ENCODE measurements at places on chromosomes 6 and 20.

GRCh38 chr20:63067721-63068560 lies 61.2 kb upstream of the BHLHE23 start:
- no peak for DNase-seq

- no peak for DNase-seq
Observed at GRCh38 chr20:40225596-40225995, 463.4 kb downstream of the MAFB start.

DNA sequence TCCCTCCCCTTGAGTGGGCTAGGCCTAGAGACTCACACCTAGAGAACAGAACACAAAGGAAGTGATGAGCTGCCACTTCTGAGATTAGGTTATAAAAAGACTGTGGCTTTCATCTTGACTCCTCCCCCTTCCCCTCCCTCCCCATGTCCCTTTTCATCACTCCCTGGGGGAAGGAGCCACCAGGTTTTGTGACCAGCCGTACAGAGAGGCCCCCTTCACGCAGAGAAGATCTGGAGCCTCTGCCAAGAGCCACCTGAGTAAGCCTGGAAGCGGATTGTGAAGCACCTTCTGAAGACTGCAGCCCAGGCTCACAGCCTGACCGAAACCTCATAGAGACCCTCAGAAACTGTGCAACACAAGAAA lies 118.4 kb upstream of the NXT1 start:
- no peak for DNase-seq

DNA sequence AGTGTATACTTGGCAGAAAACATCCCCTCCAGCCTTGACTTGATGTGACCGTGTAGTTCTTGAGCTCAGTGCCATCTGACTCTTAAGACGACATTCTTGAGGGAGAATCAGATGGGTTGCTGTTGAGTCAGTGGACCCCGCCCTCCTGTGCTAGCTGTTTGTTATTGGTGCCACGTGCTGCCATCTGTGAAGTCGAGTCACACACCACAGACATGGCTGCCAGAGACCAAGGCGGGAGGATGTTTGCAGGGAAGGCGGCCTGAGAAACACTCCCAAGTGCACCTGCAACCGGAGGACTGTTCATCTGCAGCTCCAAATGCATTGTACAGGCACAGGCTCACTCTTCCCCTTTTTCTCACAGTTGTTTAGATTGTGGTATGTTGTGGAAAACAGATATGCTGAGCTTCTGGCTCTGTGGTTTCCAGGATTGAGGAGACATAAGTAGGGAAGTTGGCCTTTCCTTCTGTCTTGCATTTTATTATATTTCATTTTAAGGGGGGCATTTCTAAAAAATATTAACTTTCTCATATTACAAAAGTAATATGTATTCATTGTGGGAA lies 345.3 kb upstream of the ZFP64 start:
- no peak for DNase-seq

GRCh38 chr20:25310268-25310920 lies 62.5 kb downstream of the PYGB start:
- DNase-seq, result no peak

DNA sequence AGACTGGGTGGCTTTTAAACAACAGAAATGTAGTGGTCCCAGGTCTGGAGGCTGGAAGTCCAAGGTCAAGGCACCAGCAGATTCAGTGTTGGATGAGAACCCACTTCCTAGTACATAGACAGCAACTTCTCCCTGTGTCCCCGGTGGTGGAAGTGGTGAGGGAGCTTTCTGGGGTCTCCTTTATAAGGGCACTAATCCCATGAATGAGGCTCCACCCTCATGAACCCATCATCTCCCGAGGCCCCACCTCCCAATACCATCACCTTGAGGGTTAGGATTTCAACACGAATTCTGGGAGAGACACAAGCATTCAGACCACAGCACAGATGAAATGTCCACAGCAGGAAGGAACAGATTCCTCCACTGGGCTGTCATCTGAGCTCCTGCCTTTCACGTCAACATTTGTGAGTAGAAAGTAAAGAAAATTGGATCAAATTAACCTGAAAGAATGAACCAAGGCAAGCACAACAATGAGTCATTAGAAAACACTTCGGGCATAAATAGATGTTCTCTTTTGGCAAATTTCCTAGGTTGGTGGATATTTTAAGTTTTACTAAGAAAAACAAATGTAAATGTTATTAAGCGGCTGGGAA lies 130.7 kb downstream of the RNASET2 start:
- no peak for DNase-seq

- DNase-seq, result no peak
Observed at GRCh38 chr20:34491226-34491931, 24.8 kb upstream of the DYNLRB1 start.

DNA sequence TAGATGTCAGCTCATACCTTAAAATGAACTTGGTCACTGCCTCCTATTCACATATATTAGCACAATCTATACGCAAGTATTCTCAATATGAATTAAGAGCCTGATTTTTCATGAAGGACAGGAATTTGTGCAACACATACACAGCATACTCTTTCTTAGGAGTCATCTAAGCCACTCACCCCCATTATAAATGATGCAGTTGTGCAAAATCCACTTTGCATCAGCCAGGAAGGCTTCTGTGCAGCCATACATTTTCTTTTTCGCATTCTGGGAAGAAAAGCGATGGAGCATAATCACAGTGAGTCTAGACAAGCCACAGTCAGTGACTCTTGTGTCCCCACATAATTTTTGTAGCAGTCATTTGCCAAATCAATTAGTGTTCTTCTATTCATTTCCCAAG lies 66.5 kb downstream of the ZMYND8 start:
- DNase-seq, result no peak

DNA sequence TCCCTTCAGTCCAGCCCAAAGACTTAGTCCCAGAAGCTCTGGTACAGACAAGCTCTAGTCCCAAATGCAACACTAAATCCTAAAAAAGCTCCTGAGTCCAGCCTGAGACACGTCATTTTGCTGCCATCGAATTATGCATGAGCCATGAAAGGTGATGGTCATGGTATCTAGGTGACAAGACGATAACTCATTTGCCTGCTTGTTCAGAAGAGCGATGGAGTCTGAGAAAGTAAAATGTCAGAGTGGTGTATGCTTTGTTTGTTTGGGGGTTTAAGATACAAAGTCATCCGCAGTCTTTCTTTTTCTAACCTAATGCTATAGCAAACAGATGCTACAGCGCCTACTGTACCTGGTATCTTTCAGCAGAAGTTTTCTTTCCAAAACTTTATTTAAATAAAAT lies 54.7 kb downstream of the SLC23A2 start:
- no peak for DNase-seq

DNA sequence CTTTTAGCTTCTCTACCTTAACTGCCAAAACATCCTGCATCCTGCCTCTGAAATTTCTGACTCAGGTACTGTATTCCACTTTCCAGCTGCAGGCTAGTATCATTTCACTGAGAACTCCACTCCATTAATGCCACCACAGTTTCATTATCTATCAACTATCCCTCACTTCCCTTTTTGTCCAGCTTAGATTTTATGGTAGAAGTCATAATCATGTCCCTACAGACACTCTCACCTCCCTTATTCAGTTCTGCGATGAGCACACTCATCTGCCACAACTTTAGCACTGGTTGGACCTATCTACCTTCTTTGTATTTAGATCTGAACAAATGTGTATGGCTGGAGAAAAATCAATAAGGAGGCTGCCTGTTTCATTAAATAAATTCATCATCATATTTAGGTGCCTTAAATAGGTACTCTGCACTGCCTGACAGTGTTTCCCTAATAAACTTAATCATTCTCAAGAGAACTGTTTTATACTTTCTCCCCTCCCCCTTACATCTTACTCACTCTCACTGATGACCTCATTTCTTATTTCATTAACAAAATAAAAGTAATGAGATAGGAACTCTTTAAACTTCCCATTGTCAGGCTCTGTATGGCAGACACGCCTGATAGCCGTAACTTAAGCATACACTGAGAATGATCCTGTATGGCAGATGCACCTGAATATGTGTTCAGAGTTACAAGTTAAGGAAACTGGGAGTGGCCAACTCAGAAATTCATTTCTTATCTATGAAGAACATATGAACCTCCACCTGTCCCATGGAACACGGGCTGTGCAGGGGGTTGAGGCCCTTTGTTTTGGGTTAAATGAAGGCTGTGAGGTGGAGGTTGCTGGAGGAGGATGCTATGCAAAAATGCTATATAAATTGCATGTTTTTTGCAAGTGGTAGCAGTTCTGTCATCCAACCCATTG lies 95.3 kb upstream of the MAN1A1 start:
- no peak for DNase-seq

DNA sequence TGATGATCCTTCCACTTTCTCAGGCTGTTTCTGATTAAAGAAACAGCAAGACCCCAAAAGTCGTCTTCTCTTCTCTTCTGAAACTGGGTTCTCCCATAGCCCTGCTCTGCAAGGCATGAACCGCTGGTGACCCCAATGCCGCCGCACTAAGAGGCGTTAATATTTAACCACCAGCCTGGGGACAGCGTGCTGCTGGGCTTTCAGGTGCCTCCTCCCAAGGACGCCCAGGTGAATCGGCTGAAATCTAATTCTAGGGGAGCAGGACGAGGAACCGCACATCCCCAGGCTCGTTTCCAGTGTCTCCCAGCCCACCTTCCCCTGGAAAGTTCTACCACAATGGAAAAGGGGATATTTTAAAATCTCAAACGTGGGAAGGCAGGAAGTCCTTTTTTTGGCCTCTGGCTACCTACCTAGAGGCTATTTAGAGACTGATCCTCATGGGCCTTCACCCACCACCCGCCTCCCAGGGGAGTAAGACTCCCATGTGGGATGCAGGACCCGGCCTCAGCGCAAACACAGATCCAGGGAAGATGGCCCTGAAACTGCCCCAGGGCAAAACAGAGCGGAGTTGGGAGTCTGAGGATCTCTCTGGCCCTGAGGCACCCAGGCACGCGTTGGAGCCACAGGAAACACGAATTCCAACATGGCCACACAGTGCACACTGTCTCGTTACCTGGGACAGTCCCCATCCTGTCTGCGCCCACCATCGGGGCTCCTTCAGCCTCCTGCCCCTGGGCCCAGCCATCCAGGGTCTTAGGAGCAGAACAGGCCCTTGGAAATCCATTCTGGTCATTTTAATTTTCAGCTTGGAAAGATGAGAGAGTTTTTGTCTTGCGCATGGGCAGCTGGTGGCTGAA lies 56.2 kb downstream of the BMP7 start:
- no peak for DNase-seq

GRCh38 chr6:107832151-107833056 lies 8.3 kb upstream of the SCML4 start:
- no peak for DNase-seq

DNA sequence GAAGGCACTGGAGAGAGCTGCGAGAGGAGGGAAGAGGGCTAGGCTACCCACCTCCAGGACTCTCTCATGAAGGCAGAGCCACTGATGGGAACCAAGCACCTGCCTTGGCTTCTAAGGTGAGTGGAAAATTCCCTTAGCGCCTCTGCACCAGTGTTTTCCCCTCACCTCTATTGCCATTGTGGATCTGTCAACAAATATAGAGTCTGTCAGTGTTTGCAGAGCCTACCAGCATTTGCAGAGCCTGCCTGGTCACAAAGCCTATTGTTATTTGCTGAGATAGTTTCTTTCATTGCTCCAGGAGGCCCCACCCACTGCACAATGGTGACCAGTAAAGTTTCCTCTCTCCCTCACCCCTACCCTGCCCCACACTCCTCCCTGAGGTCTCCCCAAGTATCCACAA lies 141.9 kb downstream of the MRPL14 start:
- DNase-seq, result no peak

GRCh38 chr6:156845454-156846155 lies 68.4 kb downstream of the ARID1B start:
- no peak for DNase-seq

- no peak for DNase-seq
Observed at GRCh38 chr6:167576050-167576741, 250.5 kb upstream of the AFDN start.

DNA sequence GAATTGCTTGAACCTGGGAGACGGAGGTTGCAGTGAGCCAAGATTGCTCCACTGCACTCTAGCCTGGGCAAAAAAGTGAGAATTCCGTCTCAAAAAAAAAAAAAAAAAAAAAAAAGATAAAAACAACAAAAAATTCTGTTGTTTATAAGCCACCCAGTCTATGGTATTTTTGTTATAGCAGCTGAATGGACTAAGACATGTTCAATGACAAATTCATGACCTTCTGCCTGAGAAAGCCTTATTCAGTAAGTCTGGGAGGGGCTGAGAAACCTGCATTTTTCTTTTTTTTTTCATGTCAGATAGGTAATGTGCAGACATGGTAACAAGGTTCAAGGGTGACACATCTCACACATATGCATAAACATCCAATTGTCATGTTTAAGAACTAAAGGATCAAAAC lies 40.4 kb upstream of the TRAF3IP2 start:
- DNase-seq, result no peak

DNA sequence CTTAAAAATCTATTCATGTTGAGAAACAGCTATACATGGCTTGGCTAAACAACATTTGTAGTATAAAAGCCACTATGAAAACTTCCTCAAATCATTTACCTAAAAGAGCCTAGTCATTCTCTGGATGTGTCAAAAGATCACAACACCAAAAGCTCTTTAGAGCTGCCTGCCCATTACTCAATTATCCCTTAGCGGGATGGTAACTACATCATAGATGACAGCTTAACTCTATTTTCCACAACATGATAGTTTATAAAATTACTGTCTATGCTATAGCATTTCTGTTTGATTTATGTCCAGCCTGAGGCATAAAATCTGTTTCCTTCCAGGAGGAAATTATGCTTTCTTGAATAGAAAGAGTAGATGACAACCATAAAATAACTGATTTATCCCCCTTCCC lies 777.6 kb upstream of the HS3ST5 start:
- no peak for DNase-seq

DNA sequence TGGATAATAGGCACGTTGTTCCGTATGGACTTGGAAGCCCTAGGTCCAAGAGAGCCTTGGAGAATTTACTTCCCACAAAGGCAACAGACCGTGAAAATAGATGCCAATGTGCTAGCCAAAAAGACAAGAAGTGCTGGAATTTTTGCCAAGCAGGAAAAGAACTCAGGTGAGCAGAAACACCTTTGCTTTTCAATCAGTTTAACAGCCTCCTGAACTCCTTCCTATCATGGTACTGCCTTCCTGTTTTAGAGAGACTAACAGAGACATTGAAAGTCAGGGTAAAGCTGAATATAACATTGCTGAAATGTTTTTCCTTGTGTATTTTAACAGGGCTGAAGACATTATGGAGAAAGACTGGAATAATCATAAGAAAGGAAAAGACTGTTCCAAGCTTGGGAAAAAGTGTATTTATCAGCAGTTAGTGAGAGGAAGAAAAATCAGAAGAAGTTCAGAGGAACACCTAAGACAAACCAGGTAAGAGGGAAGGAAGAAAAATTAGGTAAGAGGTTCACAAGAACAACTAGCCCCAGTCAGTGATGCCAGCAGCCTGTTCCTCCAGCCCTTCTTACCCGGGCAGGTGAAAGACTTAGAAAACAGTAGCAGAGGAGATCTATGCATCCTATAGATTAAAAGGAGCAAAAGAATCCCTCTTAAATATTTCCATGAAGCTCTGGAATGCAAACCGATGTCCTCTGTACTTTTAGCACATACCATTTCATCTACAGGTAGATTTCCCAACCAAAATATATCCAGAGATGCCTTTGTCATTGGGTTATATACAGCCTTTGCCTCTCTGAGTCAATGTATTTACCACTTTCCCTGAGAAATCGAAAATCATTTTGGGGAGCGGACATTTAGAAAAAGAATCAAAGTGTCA lies 4.0 kb downstream of the EDN1 start:
- no peak for DNase-seq

GRCh38 chr6:15926256-15926655 lies 202.6 kb upstream of the MYLIP start:
- DNase-seq, result no peak

Measured in stimulated activated CD4-positive, alpha-beta T cell treated with anti-CD3 and anti-CD28 coated beads, TNF-alpha, amount 100 ng/mL, for 24 hours (primary cell).